ENCODE measurements at places on chromosomes 6 and 20.

DNA sequence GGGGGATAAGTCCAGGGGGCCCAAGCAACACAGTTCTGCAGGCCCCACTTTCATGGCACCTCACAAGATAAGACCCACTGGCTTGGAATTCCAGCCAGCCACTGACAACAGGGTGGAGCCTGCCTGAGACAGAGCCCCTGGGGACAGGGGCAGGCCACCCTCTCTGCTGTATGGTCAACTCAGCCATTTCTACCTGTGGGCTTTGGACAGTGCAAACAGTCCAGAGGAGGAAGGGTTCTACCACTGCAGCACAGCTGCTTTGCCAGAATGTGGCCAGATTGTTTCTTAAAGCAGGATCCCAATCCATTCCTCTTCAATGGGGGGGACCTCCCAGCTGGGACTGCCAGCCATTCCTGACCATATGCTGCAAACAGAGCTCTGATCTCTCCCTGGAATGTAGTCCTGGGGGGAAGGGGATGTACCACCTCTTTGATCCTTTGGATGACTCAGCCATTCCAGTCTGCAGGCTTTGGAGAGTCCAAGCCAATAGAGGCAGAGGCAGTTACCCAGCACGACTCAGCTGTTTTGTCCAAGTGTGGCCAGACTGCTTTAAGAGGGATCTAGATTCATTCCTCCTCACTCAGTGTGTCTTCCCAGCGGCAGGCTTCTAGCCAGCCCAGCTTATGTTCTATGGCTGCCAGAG is 842.2 kb downstream of the EPHA7 start:
- no peak for DNase-seq

GRCh38 chr20:46898423-46898822 is 3.8 kb downstream of the EYA2 start:
- no peak for DNase-seq

DNA sequence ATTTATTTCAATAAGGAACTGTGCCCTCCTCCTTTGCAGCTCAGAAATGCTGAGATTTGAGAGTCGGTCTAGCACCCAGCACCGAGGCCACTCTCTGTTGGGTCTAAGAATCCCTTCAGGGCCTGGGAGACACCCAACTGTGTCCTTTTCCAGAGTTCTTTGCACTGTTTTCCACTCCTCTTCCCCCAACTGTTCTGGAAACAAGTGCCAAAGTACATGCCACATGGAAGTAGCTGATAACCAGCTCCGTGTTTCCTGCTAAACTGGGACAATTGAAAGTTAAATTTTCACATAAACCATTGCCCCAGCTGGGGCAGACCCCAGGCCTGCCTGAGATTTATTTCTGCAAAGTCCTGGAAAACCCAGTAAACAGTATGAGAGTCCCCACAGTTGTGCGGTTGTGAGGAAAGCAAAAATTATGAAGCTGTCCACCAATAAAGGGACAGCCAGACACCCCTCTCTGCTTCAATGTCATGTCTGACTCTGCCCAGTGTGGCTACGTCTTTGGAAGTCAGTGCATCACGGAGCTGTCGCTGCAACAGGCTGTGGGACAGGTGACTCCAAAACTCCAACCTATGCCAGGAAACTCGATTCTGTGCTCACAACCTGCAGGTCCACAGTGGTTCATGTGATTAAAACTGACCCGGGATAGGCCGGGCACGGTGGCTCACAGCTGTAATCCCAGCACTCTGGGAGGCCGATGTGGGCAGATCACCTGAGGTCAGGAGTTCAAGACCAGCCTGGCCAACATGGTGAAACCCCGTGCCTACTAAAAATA is 178.0 kb upstream of the AFDN start:
- DNase-seq: no peak

GRCh38 chr20:59835448-59836395 is 97.7 kb downstream of the SYCP2 start:
- no peak for DNase-seq

- DNase-seq: no peak
Measured at GRCh38 chr6:85362652-85363310, 87.1 kb upstream of the NT5E start.
